ENCODE measurements at places on chromosomes 11 and 22.
A peak's percentile ranks its signal among the peaks of the same experiment; 100 is the strongest.

DNA sequence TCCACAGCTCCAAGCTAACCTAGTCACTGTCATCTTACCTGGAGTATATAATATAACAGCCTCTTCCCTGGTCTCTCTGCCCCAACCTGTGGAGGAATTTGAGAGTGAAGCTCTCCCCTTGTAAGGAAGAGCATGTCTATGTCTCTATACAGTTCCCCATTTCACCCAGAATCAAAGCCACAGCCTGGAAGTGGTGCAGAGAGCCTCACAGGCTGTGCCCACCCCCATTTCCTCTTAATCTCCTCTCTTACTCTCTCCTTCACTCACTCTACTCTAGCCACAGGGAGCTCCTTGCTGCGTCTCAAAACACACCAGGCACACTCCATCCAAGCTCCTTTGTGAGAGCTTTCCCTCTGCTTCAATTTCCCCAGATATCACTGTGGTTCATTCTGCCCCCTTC, 302.5 kb upstream of the ISX start:
- no peak for DNase-seq

- no peak for DNase-seq
These were observed 552.8 kb upstream of the CCDC179 start for GRCh38 chr11:23413057-23413456.

- no peak for DNase-seq
These were observed 49.8 kb downstream of the RRP8 start for GRCh38 chr11:6553634-6554033.

- DNase-seq, result no peak
These were observed 16.9 kb upstream of the TCF20 start for GRCh38 chr22:42287174-42287890.

GRCh38 chr22:47515384-47516125, 753.1 kb downstream of the TBC1D22A start:
- DNase-seq, result no peak

DNA sequence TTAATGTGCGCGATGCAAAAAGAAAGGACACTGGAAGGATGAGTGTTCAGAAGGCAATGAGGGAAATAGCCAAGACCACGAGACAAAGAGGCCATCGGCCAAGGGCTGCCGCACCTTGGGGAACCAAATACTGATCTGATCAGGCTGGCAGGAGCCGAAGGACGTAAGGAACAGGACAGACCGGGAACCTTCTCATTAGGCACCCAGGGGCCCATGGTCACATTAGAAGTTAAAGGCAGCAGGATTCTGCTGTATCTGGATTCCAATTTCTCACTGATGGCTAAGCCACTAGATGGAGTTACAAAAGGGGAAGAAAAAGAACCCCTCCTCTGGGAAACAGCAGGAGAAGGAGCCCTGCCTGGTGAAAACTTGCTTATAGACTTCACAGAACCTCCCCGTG, 28.8 kb upstream of the CPT1A start:
- DNase-seq, result no peak

DNA sequence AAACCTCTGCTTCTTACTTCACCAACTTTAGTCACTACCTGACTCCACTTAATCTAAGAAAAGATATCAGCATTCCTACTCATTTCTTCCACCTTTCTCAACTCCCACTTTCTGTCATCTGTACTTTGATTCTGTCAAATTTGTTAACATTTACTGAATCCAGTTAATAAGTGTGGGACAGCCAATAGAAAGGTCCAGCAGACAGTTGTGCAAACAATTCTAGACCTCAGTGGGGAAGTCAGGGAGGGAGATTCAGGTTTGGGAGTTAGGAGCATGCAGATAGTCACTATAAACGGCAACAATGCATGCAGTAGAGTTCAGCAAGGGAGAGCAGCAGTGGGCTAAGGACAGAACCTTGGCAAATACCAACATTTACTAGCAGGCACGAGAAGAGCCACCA, 4.1 kb downstream of the FBXO3 start:
- DNase-seq, result no peak

GRCh38 chr11:72331761-72332160, 87.8 kb upstream of the PHOX2A start:
- no peak for DNase-seq

- no peak for DNase-seq
These were observed 60.3 kb downstream of the AMBRA1 start for GRCh38 chr11:46533396-46534100.

DNA sequence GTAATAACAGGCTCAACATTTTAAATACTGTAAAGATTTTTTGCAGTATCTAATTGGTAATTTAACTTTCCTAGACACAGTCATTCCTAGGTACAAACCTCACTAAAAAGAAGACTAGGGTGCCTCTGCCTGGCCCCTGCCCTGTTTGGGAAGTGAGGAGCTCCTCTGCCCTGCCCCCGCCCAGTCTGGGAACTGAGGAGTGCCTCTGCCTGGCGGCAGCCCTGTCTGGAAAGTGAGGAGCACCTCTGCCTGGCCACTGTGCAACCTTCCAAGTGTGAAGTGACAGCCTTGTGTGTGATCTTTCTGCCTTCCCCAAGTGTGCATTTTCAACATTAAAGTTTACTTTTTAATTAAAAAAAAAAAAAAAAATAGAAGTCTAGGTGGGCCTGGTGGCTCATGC, 4.2 kb downstream of the CHORDC1 start:
- DNase-seq, result no peak

DNA sequence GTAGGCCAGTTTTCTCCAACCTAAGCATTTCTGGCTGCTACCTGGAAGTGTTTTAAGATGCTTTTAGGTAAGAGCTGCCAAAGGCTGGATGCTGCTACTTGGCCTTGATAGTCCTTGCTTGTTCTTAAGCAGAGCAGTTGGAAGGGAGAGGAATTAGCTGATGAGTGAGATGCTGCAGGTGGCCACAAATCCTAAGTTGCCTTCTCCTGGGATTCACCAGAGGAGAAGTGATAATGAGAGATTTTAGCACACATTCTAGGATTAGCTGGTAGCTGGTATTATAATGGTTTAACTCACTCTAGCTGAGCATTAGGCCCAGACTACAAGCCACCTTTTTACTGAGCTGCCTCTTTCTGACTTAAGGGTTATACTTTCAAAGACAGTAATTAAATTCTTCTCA, 442.9 kb upstream of the RAG2 start:
- DNase-seq, result no peak

GRCh38 chr11:72576661-72577060, 97.6 kb downstream of the PDE2A start:
- DNase-seq, result no peak

DNA sequence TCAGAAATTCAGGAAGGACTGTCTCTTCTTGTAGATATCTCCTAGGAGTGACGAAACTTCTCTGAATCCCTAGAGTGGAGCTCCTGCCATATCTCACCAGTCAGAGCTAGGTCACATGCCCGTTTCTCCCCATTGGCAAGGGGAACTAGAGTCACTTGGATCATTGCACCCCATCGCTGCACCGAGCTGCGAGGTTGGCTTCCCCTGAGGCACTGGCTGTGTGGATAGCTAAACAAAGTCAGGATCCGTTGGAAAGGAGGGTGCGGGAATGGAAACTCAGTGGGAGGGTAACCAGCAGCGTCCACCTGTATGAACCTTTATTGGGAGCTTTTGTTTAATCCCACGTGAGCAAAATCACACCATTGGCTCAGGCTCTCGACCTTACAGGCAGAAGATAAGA, 283.8 kb downstream of the BRD1 start:
- DNase-seq, result no peak

DNA sequence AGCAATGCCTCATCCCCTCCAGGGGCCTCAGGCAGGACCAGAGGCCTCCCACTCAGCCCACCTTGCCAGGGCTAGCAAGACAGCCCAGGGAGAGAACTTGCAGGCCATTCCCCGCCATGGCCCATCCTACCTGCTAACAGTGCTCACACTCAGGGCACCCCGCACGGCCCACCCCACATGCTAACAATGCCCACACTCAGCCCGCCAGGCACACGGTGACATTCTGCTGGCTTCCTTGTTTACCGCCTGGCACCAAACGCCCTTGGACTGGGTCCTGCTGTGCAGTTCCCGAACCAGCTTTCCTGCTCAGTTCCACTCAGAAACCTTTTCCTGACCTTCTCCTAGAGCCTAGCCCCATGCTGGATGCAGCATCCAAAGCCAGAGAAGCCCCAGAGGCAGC, 33.5 kb upstream of the FADD start:
- no peak for DNase-seq

DNA sequence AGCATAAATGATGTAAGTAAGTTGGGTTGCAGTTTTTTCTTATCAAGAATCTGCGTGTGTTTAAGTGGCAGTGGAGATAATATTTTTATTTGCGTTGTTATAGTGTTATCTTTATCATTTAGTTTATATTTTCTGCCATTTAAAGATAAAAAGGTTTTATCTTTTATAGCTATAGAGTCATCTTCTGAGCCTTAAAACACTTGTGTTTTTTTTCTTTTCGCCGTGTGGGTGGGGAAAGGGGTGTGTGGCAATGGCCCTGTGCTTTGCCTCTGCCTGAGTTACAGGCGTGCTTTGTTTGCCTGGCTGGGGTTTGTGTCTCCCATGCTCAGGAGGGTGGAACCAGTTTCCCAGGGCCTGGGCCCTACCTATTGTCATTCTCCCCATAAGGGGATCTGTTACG, 16.2 kb downstream of the ARHGEF12 start:
- DNase-seq, result no peak

- no peak for DNase-seq
These were observed 30.1 kb downstream of the ELMOD1 start for GRCh38 chr11:107621081-107621480.

DNA sequence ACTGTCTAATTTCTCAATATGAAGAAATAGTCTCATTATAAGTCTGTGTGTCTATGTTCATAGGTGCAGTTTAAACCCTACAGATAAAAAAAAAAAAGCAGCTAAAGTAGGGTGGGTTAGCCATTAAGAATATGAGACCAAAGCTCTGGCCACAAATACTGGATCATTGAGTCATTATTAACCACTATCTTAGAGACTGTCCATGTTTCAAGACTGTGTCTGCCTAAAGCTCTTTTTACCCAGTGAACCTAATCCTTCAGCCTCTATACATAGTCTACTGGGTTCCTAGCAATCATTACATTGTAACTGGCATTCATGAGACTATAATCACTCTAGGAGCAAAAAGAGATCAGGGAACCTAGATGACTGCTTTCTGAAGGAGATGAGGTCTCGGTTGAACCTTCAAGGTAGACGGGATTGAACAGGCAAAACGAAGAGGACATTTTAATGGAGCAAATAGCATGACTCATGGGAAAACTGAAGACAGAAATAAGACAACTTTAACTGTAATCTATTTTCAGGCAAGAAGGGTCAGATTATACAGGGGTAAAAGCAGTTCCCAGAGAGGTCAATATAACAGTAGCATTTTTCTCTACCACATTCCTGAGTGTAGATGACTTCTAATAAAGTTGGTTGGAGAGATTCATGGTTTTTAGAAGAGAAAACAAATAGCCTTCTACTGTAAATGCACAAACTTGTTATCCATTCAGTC, 64.0 kb upstream of the FIBIN start:
- no peak for DNase-seq

DNA sequence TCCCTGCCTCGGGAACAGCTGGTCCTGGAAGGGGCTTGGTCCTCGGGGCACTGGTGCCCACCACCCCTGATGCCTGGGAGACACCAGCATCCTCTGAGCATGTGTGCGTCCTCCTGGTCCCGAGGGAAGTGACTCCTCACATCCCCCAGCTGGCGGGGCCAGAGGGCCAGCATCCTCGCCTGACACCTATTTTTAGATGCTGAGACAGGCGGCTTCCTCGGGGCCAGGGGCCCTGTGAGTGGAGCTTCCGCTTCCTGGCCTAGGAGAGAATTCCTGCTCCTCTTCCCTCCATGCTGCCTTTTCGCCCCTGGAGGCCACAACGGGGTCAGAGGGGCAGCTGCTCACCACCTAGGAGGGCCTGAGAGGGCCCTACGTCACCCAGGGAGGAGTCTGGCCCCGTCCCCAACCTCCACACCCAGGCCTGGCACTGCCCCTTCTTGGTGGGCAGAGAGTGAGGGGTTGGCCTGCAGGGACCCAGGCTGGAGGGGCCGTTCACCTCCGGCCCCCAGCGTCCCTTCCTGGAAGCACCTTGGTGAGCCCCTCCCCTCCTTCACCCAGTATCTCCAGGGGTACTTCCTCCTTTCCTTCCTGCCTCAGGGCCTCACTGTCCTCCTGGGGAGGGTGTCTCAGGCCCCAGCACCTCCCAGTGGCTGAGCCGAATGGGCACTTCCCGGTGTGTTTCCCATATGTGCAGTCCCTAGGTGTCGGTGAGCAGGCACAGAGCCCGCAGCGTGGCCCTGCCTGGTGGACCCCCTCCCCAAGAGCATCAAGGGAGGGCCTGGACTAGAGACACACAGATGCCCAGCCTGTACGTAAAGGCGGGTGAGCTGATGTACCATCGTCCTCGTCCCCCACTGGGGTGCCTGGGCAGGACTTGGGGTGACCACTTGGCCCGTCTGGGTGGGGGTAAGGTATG, 6.1 kb downstream of the CD81 start:
- no peak for DNase-seq

DNA sequence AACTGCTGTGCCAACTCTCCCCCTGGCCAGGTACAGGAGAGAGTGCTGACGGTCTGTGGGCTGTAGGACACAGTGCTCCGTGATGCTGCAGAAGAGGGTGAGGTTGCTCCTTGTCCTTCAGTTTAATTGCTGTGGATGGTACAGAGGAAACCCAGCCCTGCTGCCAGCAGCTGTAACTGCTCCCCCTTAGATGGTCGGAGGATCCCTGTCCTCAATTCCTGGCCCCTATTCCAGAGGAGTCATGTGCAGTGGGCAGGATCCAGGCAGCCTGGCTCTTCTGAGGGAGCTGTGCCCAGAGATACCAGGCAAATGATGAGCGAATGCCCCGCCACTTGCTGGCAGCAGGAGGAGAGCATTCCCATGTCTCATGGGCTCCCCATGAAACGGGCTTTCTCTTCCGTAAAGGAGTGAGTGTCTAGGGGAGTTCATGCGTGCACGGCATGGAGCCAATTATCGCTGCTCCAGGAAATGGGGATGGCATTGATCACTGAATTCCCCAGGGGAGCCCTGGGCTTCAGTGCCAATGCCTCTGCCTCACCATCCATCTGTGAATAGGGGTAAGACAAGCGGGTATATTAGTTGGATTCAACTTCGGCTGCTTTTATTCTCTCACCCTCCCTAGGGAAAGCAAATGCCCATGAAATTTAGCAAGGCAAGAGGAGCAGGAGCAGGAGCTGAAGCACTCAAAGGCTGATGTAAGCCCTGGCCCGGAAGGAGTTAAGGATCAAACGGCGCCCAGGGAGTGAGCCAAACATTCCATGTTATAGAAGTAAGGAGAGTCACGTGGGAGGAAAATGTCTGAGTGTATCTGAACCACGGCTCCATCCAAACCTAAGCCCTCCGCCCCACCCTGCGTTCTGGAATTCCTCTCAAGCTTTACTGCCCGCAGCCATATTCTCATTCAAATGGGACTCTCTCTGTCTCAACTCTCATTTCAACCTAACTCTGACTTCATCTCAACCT, 51.0 kb upstream of the CSNK2A3 start:
- peak; percentile 56 for DNase-seq

DNA sequence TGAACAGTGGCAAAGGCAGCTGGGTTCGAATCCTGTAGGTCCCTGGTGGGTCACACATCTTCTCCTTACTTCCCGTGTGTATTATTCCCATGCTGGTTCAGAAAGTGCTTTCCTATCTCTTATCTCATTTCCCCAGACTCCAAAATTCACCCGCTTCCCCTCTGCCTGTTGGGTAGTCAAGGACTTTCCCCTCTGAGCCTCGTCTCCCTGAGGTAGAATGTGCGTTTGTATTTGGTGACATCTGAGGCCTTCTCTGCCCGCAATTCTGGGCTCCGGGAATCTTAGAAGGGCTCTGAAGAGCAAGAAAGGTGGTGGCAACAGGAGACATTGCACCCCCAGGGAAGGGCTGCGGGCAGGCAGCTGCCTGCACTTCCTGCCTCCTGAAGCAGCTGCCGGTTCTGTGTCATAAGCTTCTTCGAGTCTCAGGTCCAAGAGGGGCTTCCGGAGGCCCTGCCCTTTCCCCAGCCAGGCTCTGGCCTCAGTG, 5.9 kb downstream of the LRRC32 start:
- no peak for DNase-seq

- no peak for DNase-seq
These were observed 1.4 kb downstream of the MADD start for GRCh38 chr11:47271328-47271727.

All from astrocyte of the cerebellum (primary cell).